ENCODE measurements at places on chromosomes 2 and 18. TPM values are rescaled to one million over a fixed set of nuclear protein-coding genes. Genes with fewer than 3 reads are reported as not detected.

FHOD3 gene
- 41.1 TPM for polyA plus RNA-seq

MC2R gene
- polyA plus RNA-seq, result not detected

NTSR2 gene
- polyA plus RNA-seq, result not detected

MYO5B gene
- 0.41 TPM for polyA plus RNA-seq

TEKT4 gene
- polyA plus RNA-seq, result not detected

LBX2 gene
- 0.76 TPM for polyA plus RNA-seq

SH3RF3 gene
- polyA plus RNA-seq, result 5.7 TPM

TSPYL6 gene
- not detected for polyA plus RNA-seq

TMEM247 gene
- not detected for polyA plus RNA-seq

RMDN2 gene
- polyA plus RNA-seq, result 3.6 TPM

Measured in AG04450 (cell line).